ENCODE measurements at places on chromosomes 1 and 21.
A peak's percentile ranks its signal among the peaks of the same experiment; 100 is the strongest.

GRCh38 chr1:224922404-224923164 lies 6.9 kb upstream of the DNAH14 start:
- DNase-seq = peak; percentile 1

DNA sequence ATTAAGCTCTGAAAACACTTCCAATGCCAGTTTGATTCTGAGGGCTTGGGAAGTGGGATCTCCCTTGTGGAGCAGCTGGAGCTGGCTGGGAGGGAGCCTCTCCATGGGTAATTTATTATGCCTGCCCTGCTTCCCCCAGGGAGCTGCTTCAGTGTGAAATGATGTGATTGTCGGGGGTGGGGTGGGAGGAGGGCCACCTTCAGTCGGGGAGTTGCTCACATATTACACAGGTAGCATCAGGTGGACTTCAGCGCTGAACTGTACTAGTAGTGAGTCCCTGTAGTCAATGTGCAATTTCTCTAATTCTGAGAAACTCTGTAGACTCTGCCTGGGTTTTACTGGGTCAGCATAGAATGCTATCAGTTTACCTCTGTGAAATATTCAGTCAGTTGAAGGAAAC lies 12.8 kb downstream of the PLA2G2E start:
- DNase-seq = no peak

- DNase-seq = no peak
Measured at GRCh38 chr1:65606426-65606825, 186.0 kb downstream of the LEPR start.

GRCh38 chr1:223515926-223516325 lies 122.7 kb downstream of the CCDC185 start:
- no peak for DNase-seq

DNA sequence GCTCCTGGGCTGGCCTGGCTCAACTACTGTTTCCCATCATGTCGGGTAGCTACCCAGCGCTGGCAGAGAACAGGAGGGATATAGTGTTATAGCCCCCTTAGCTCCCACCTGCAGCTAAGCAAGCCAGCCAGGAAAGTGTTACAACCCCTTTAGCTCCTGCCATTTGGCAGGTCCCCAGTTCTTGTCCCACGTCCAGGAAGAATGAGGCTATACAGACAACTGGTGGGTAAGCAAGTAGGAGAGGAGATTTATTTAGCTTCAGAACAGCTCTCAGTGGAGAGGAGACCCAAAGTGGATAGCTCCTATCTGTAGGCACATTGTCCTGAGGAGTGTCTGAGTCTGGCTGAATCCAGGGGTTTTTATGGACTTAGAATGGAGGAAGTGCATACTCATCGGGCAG lies 741.1 kb upstream of the B3GALT2 start:
- no peak for DNase-seq

DNA sequence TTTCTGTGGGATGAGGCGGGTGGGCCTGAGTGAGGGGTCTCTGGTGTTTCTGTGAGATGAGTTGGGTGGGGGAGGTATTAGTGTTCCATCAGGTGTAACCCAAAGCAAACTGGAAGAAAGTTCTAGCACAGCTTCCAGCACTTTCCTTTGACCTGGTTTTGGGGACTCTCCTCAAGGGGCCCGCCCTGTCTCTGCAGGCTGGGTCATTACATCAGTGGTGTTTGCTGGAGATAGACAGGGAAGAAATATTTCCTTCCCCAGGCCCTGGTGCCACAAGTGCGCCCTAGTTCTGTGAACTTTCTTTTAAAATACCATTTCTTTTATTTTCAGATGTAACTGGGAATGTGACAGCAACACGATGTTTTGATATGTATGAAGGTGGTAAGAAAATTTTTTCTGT lies 16.5 kb upstream of the MX2 start:
- no peak for DNase-seq

- DNase-seq = no peak
Measured at GRCh38 chr1:95640746-95641145, 406.7 kb downstream of the RWDD3 start.

DNA sequence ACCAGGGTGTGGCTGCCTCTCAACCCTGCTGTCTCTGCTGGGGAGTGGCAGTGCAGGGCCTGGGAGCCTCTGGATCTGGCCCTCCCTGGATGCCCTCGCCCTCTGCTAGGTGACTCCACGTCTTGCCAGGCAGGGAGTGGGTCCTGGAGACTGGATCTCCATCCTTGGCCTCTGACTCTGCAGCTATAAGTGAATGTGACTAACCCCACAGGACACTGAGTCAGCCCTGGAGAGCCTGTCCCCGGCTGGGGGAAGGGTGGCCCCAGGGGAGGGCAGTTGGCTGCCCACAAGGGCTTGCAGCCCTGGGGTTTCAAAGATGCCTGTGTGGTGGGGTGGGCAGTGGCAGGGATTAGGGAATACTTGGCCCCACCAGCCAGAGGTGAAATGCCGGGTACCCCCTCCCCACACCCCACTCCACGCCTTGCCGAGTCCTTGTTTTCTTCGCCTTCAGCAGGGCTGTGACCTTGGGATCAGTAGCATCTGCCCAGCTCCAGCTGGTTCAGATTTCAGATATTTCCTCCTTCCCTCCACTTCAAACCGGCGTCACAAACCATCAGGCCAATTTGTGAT lies 1.9 kb upstream of the MYBPH start:
- DNase-seq = no peak

- DNase-seq = no peak
Measured at GRCh38 chr1:16996845-16997244, 14.9 kb downstream of the ATP13A2 start.

DNA sequence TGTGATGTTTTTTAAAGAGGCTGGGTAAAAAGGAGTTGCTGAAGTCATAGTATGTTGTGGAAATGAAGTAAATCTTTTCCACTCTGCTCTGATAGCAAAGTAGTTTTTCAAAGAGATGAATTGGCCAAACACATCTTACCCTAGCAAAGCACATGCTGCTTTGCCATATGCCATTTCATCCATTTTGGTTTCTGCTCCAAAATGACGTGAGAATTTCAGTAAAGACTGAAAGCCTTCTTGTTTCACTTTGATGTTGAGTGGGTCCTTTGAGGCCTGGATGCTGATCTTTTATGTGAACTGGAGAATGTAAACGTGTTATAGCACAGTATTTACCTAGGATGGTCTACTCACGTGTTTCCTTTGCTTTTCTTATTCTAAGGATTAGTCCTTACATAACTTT lies 73.3 kb upstream of the PGD start:
- DNase-seq = no peak

- DNase-seq = no peak
Measured at GRCh38 chr1:164591858-164592257, 32.9 kb downstream of the PBX1 start.

DNA sequence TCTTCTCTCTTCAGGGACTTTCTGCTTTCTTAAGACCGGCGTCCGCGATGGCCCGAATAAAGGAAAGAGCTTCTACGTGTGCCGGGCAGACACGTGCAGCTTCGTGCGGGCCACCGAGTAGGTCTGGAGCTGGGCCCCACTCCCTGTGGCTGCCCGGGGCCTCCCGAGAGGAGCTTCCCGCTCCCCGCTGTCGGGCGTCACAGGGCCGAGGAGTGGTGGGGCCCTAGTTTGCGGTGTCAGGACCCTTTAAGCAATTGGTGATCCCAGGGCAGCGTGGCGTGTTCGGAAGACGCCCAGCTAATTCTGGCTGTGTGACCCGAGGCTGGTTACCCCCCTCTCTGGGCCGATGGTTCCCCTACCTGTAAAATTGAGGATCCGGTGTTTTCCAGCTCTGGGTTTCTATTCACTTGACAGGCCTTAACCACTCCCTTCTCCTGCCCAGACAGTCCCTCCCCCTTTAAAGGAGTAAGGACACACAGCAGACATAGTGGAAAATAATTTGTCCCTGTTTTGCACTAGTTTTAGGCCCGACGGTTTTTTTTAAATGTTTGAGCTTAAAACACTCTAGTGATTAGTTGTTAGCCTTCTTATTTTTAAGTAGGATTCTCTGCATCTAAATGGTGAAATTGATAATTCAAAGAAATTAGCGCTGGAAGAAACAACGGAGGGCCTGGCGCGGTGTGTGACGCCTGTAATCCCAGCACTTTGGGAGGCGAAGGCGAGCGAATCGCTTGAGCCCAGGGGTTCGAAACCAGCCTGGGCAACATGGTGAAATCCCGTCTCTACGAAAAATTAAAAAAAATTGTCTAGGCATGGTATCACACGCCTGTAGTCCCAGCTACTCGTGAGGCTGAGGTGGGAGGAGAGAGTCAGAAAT lies 553 bp downstream of the TTF2 start:
- DNase-seq = peak; percentile 40

DNA sequence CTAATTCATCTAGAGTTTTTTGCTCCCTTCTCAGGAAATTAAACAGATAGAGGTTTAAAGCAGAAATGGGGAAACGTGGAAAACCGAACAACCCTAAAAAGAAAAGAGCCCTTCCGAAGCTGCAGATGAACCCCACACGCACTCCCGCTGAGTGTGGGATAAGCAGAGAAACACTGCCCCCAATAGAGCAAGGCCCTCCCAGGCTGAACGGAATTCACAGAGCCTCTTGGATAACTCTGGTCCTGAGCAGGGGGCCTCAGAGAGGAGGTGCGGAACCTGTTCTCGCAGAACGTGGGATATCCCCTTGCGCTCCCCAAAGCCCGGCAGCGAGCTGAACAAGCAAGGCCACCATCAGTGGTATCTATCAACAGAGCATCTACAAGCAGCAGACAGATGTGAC lies 44.9 kb downstream of the SSBP3 start:
- DNase-seq = no peak

All from stimulated activated naive CD4-positive, alpha-beta T cell (primary cell).